Psoas muscle (tissue), 8 donors: ENCODE measurements at places on chromosomes 1 and 21. TPM values are rescaled to one million over a fixed set of nuclear protein-coding genes. Genes with fewer than 3 reads are reported as not detected.

- H3K27me3 ChIP-seq = no peaks in the 10 kb centered on the region
- H3K4me3 ChIP-seq = no peak overlapping the region
- peak overlapping the region; percentile 99 for H3K27ac ChIP-seq
- H3K4me1 ChIP-seq = peaks cover 90% of the 10 kb centered on the region
- DNase-seq = no peak
Measured at GRCh38 chr1:228217551-228218344, 9.9 kb downstream of the OBSCN start.

DNA sequence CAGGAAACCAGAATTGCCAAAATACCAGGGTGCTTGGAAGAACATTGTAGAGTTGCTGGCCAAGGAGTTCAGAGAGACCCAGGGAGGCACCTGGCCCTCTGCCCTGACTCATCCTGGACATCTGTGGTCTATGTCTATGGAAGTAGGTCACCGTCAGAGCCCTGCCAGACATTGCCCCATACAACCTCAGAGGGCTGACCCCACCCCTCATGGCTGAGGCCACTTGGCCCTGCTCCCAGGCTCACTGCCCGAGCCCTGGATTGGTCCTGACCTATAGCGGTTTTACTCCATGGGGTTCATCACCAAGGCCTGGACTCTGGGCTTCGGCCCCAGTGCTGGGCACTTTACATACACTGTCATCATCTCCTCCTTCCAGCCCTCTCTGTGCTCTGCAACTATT is 233.1 kb downstream of the PTPRU start:
- H3K4me3 ChIP-seq = no peak overlapping the region
- H3K36me3 ChIP-seq = no peaks in the 10 kb centered on the region
- H3K27ac ChIP-seq = no peak overlapping the region

- peak overlapping the region; percentile 72 for H3K27ac ChIP-seq
- no peaks in the 10 kb centered on the region for H3K36me3 ChIP-seq
- H3K4me1 ChIP-seq = peaks cover 12% of the 10 kb centered on the region
- no peak for DNase-seq
- H3K27me3 ChIP-seq = no peaks in the 10 kb centered on the region
Measured at GRCh38 chr1:10833630-10834557, 37.4 kb upstream of the CASZ1 start.

DNA sequence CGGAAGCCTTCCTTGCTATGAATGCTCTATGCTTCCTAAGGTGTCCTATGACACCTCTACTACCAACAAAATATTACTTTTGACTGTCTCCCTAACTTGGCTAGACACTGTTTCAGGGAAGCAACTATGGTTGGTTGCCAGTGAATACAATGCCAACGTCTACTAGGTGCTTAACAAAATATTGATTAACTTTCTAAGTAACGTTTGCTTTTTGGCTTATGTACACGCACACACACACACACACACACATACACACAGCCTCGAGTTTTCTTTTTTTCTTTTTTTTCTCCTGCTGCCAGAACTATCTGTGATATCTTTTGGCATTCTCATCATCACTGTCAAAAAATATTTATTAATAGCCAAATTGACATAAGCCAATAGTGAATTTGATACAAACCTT is 864.0 kb downstream of the PLA2G4A start:
- H3K27me3 ChIP-seq = no peaks in the 10 kb centered on the region
- no peak overlapping the region for H3K27ac ChIP-seq
- no peak overlapping the region for H3K4me3 ChIP-seq
- no peaks in the 10 kb centered on the region for H3K36me3 ChIP-seq
- no peak for DNase-seq
- H3K4me1 ChIP-seq = no peaks in the 10 kb centered on the region

- no peak for DNase-seq
- no peaks in the 10 kb centered on the region for H3K27me3 ChIP-seq
- H3K36me3 ChIP-seq = no peaks in the 10 kb centered on the region
- H3K4me1 ChIP-seq = peaks cover 3% of the 10 kb centered on the region
Measured at GRCh38 chr21:17797967-17798366, 21.2 kb downstream of the C21orf91 start.

- H3K4me3 ChIP-seq = peak overlapping the region; percentile 22
- no peak for DNase-seq
Measured at GRCh38 chr1:159206110-159206509, 1.4 kb downstream of the ACKR1 start.

GRCh38 chr1:82837766-82838465 is 1037.2 kb downstream of the ADGRL2 start:
- no peaks in the 10 kb centered on the region for H3K27me3 ChIP-seq
- H3K36me3 ChIP-seq = no peaks in the 10 kb centered on the region
- H3K4me3 ChIP-seq = no peak overlapping the region
- DNase-seq = no peak
- no peaks in the 10 kb centered on the region for H3K4me1 ChIP-seq

DNA sequence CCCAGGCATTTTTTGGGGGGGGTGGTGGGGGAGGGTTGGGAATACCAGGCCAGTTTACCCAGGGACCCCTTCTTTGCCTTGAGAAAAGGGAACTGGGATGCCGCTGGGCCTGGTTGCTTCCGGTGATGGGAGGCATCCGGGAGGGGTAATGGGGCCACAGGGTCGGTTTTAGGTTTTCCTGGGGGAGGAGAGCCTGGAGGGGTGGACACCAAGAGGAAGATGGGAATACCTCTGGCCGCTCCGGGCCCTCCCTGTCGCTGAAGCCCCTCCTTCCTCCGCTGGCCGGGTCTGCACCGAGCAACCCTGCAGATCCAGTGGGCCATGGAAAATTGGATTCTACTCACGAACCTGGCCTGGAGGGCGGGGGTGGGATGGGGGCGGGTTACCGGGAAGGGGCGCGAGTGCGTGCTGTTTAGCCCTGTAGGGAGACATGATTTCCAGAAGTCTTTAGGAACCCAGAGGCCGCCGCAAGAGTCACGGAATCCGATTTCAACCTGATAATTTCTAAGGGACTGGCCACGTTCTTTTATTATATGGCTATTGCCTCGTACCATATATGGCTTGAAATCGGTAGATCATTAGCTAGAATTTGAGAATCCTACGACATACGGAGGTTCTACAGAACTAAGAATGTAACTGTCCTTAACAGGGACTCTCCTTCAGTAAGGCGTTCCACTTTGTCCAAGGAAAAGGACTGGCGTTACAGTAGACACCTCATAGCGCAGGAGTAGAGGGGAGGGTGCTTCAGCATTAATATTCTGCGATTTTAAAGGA is 749 bp downstream of the AKIRIN1 start:
- H3K27me3 ChIP-seq = no peaks in the 10 kb centered on the region
- peaks cover 25% of the 10 kb centered on the region for H3K4me1 ChIP-seq
- peak overlapping the region; percentile 94 for H3K27ac ChIP-seq

- no peaks in the 10 kb centered on the region for H3K4me1 ChIP-seq
- no peaks in the 10 kb centered on the region for H3K27me3 ChIP-seq
- no peaks in the 10 kb centered on the region for H3K36me3 ChIP-seq
- DNase-seq = no peak
- no peak overlapping the region for H3K27ac ChIP-seq
- H3K4me3 ChIP-seq = no peak overlapping the region
Measured at GRCh38 chr1:245378311-245378722, 223.5 kb downstream of the KIF26B start.

DNA sequence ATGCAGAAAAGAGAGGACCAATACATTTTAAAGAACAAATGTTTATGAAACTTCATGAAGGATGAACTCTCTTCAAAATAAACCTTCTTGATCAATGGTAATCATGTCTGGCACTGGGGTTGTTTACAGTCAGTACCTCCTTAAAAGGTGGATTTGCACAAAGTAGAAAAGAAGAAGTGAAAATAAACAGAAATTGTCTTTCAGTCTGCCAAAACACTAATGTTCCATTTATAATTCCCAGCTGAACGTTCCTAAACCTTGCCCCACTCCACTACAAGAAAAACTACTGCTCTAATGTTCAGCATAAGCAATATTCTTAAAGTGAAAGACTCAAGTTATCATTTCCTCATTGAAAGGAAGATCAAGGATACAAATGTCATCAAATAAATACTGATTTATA is 86.2 kb downstream of the EIF4G3 start:
- no peaks in the 10 kb centered on the region for H3K27me3 ChIP-seq
- H3K4me1 ChIP-seq = peaks cover 21% of the 10 kb centered on the region
- no peaks in the 10 kb centered on the region for H3K36me3 ChIP-seq
- H3K4me3 ChIP-seq = no peak overlapping the region

GRCh38 chr1:107926436-107927080 is 38.4 kb downstream of the VAV3 start:
- H3K4me3 ChIP-seq = no peak overlapping the region
- H3K4me1 ChIP-seq = no peaks in the 10 kb centered on the region
- no peaks in the 10 kb centered on the region for H3K36me3 ChIP-seq
- no peak overlapping the region for H3K27ac ChIP-seq

DNA sequence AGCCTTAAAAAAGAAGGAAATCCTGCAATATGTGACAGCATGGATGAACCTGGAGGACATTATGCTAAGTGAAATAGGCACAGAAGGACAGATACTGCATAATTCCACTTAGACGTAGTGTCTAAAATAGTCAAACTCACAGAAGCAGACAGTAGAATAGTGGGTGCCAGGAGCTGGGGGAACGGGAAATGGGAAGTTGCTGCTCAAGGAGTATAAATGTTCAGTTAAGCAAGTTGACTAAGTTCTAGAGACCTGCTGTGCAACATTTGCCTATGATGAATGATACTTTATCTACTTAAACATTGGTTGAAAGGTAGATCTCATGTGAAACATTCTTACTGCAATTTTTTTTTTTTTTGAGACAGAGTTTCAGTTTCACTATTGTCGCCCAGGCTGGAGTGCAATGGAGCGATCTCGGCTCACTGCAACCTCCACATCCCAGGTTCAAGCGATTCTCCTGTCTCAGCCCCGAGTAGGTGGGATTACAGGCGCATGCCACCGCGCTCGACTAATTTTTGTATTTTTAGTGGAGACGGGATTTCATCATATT is 197.8 kb downstream of the HIVEP3 start:
- no peaks in the 10 kb centered on the region for H3K36me3 ChIP-seq
- DNase-seq = no peak
- no peak overlapping the region for H3K4me3 ChIP-seq
- H3K27ac ChIP-seq = no peak overlapping the region
- no peaks in the 10 kb centered on the region for H3K27me3 ChIP-seq
- H3K4me1 ChIP-seq = peaks cover 5% of the 10 kb centered on the region

DNA sequence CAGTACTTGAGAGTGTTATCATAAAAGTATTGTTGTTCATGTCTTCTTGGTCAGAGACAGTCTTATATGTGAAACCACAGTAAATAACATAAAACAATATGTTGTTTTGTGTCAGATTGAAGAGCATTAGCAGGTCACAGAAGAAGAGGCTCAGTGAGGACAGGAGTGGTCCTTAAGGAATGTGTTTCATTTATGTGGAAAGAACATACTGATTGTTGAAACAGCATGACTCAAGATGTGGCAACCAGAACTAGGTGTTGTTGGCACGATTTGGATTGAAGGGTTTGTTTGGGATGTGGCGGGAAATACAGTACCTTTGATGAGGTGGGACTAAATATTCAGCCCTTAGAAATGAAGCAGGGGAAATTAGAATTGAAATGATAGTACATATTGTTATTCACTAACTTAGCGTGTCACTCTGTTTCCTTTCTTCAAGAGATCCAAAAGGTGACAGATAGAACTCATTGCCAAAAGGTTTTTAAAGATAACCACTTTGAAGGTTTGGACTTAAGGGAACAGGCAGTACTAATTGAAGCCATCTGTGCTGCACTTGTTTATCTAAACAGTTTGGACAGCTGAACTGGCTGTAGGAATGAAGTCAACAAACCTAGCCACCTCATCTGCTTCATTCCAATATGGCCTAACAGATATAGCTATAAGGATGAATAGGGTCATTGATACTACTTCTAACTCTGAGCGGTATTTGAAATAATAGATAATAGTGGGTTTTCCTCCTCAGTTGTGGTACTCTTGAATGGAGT is 14.4 kb downstream of the RALGPS2 start:
- no peaks in the 10 kb centered on the region for H3K27me3 ChIP-seq
- no peak overlapping the region for H3K27ac ChIP-seq
- DNase-seq = no peak
- no peaks in the 10 kb centered on the region for H3K36me3 ChIP-seq
- no peaks in the 10 kb centered on the region for H3K4me1 ChIP-seq
- no peak overlapping the region for H3K4me3 ChIP-seq

DNA sequence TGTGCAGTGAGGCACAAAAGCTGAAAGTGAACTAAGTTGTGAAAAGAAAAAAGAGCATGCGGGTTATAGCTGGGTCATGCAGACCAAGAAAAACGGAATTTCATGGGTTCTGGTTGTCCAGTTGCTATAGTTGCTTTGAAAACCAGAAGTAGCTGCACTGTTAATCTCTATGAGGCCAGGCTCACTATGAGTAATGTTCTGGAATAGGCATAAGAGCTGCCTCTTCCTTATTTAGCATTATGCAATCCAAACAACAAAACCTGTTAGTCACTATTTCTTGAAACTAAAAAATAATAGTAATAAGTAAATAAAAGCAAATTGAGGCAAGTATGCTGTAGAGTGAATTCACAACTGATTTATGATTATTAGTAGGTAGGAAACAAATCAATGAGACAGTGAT is 1383.7 kb downstream of the MRPL39 start:
- no peak overlapping the region for H3K27ac ChIP-seq
- no peak for DNase-seq
- H3K4me3 ChIP-seq = no peak overlapping the region
- H3K4me1 ChIP-seq = no peaks in the 10 kb centered on the region
- H3K27me3 ChIP-seq = no peaks in the 10 kb centered on the region

- H3K4me3 ChIP-seq = no peak overlapping the region
- DNase-seq = no peak
- no peaks in the 10 kb centered on the region for H3K4me1 ChIP-seq
- no peaks in the 10 kb centered on the region for H3K27me3 ChIP-seq
Measured at GRCh38 chr1:43243299-43243698, 26.5 kb upstream of the TMEM125 start.

DNA sequence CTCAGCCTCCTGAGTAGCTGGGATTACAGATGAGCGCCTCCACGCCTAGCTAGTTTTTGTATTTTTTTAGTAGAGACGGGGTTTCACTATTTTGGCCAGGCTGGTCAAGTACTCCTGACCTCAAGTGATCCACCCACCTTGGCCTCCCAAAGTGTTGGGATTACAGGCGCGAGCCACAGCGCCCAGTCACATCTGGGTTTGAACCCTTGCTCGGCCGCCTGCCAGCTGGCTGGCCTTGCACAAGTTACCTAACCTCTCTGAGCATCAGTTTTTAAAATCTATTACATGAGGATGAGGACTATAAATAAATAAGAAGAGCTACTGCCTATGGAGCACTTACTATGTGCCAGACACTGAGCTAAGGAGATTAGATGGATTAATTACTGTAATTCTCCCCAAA is 17.7 kb upstream of the PADI2 start:
- peaks cover 8% of the 10 kb centered on the region for H3K27me3 ChIP-seq
- DNase-seq = no peak
- H3K4me3 ChIP-seq = no peak overlapping the region
- H3K4me1 ChIP-seq = no peaks in the 10 kb centered on the region
- no peak overlapping the region for H3K27ac ChIP-seq

- no peak overlapping the region for H3K27ac ChIP-seq
- DNase-seq = peak; percentile 57
- H3K4me3 ChIP-seq = peak overlapping the region; percentile 54
- H3K27me3 ChIP-seq = no peaks in the 10 kb centered on the region
- no peaks in the 10 kb centered on the region for H3K36me3 ChIP-seq
Measured at GRCh38 chr1:166947398-166948043, 27.8 kb downstream of the ILDR2 start.

Gene ZNF281
- 12.8 TPM for total RNA-seq

Gene KPRP
- total RNA-seq = not detected

Gene HCRTR1
- total RNA-seq = 0.18 TPM

Gene NDUFS2
- 232 TPM for total RNA-seq

Gene FOXD2
- 0.09 TPM for total RNA-seq
